CD4-positive, alpha-beta T cell treated with Interleukin-4 for 4 hours (primary cell): ENCODE measurements at places on chromosomes 7 and 10.
A peak's percentile ranks its signal among the peaks of the same experiment; 100 is the strongest.

DNA sequence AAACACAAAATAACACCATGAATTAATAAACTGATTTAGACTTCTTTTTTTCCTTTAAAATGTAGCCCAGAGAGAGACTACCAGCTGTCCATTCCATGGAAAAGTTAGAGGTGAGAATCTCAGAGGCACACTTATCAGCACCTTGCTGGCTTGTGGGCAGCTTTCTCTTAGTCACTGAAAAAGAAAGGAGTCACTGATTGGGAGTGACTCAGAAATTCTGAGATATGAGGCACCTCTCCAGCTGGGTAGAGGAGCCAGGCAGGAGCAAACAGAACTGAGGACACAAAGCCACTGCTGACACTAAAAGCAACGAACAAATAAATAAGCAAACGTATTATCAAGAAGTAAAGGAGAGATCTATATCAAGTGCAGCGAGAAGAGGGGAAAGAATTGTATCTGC, 310.6 kb downstream of the PARD3 start:
- no peak for DNase-seq

DNA sequence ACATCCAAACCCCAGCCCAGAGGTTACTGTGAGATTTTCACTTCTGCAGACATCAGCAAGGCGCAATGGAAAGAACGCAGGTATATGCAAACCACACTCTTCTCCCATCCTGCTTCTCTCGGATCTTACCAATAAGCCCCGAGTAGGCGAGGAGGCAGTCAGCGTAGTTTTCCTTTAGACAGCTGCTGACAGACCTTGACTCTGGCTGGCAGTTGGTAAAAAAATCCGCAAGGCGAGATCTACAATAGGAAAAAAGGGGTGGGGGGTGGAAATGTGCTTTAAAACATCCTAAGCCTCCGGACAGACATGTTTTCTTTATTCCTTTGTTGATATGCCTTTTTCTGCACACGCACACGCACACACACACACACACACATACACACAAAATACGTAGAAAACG, 176.5 kb downstream of the GFRA1 start:
- no peak for DNase-seq

- no peak for DNase-seq
These were observed 217.6 kb upstream of the TCF7L2 start for GRCh38 chr10:112732277-112732921.

DNA sequence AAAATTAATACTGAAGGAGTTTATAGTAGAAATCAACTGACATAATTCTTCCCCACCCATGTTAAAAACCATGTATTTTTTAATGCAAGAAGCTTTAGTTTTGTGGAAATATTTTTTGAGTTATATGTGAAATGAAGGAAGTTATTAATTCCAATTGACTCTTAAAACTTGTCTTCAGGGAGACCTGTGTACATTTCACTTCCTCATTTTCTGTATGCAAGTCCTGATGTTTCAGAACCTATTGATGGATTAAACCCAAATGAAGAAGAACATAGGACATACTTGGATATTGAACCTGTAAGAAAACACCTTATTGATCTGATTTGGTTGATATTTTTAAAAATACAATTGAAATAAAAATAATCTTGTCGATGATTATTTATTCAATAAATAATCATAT, 33.3 kb downstream of the CD36 start:
- no peak for DNase-seq

- no peak for DNase-seq
These were observed 72.6 kb downstream of the ADAM12 start for GRCh38 chr10:126315494-126316177.

DNA sequence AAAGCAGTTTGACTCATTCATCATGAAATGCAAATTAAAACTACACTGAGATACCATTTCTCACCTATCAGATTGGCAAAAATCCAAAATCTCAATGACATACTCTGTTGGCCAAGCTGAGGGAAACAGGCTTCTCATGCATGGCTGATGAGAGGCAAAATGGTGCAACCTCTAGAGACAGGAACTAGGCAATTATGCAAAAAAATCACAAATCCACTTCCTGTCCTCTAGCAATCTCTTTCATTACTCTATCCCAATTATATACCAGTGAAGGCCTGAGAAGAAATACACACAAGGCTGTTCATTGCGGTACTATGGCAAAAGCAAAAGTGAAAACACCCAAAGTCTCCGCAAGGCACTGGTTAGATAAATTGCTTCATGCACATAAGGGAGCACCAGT, 25.9 kb upstream of the PTPRN2 start:
- no peak for DNase-seq

GRCh38 chr10:121608469-121609190, 10.4 kb upstream of the FGFR2 start:
- no peak for DNase-seq

DNA sequence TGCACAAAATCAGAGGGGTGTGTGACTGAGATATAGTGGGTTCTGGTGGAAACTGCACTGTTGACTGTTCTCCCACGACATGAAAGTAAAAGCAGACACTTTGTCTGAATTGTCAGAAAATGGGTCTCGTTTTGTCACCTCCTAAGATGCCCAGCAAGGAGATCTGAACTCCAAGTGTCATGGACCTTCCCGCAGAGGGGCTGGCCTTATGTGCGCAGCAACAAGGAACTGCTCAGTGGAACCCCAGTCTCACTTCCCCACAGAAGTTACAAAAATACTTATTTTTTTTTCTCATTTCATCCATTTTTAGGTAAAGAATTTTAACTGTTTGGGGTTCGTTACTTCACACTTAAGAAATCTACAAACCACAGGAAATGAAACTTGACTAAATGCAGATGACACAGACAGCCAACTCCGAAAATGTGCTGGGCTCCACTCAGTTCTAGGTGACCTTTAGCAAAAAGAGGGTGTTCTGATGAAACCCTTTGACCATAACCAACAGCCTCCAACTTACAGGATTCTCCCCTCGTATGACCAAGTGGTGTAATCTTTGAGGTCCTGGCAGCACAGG, 115.0 kb downstream of the FAM107B start:
- DNase-seq, result peak; percentile 83

DNA sequence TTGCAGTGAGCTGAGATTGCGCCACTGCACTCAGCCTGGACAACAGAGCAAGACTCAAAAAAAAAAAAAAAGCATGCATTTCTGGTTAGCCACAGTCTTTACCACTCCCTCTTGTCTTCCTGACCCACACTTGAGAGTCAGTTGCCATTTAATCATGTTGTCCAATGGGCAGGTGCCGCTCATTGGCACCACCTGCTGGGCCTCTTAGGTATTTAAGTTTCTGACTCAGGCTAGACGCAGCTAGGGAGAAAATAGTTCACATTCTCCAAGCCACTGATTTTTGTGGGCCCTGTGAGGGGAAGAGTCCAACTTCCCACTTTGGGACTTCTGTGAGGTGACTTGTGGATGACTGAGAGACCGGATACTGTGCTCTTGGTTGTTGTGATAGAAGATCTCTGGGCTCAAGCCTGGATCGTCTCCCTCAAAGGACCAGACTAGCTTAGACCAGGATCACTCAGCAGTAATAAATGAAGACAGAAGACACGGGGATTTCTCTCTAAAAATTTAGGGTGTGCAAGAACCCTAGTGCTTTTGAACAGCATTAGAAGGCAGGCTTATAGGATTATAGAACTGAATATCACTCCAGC, 26.8 kb upstream of the SORCS3 start:
- DNase-seq, result peak; percentile 15

DNA sequence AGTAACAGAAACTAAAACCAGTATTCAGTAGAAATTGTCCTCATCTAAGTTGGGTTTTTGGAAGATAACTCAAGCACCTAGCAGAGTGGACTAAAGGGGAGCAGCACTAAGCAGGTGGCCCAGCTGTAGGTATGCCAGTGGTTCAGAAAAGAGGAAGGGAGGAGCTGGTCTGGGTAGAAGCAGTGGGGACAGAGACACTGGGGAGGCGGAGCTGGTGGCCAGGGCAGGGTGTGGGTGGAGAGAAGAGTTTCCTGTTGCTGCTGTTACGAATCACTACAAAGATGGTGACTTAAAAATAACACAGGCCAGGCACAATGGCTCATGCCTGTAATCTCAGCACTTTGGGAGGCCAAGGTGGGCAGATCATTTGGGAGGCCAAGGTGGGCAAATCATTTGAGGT, 136.2 kb downstream of the WDR11 start:
- DNase-seq, result no peak

GRCh38 chr7:71633551-71634008, 501.6 kb downstream of the GALNT17 start:
- no peak for DNase-seq

- DNase-seq, result no peak
These were observed 636.7 kb upstream of the SEMA3D start for GRCh38 chr7:85823396-85824080.

DNA sequence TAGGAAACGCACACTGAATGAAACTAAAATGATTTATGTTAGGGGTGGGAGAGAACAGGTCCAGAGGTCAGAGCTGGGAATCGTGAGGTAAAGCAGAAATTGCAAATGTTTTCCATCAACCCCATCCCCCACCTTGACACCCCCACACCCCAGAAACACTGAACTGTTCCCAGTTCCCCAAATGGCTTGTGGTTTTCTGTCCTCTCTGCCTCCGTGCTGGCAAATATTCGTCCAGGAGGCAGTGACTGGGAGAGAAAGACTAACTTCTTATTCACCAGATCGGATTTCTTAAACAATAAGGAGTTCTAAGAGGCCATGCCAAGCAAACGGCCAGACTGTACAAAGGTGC, 730 bp upstream of the RASSF4 start:
- DNase-seq, result no peak

DNA sequence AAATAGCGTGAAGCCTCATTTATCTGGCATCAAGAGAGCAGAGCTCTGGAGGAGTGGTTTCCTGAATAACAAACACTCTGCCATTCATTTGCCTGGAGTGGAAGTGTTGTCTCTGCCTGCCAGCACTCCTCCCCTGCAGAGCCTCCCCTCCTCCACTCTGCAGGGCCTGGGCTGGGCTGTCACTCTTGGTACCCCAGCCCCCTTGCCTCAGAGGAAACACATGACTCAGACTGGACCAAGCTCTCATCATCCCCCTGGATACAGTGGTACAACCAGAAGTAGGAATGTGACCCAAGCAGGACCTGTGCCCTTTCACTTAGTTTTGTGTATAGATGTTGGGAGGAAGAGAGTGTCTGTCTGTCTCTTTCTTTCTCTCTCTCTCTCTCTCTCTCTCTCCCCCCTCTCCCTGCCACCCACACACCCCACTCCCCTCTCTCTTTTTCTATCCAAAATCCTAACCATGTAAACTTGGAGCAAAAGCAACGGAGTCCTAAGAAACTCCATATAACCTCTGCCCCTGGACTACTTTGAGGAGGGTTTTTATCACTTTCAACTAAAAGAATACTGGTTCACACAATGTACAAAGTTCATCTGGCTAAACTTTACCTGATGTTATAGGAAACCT, 43.9 kb downstream of the DOCK4 start:
- no peak for DNase-seq

GRCh38 chr7:138565451-138566114, 105.5 kb downstream of the TRIM24 start:
- no peak for DNase-seq

DNA sequence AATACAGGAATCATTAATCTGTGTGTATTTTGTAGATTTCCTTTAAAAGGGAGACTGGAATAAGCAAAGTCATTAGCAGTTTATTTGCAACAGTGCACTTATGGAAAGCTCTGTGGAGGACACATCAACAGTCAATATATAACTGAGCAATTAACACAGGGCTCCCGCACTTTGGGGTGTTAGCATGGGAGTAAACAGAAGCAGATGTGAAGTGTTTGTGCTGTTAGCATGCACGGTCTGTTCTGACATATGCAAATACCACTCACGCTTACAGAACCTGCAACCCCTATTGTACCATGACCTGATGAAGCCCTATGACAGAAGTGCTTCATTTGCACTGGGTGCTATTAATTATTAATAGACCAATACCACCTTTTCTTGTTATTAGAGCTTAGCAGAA, 118.9 kb downstream of the PPP1R3A start:
- DNase-seq, result no peak

DNA sequence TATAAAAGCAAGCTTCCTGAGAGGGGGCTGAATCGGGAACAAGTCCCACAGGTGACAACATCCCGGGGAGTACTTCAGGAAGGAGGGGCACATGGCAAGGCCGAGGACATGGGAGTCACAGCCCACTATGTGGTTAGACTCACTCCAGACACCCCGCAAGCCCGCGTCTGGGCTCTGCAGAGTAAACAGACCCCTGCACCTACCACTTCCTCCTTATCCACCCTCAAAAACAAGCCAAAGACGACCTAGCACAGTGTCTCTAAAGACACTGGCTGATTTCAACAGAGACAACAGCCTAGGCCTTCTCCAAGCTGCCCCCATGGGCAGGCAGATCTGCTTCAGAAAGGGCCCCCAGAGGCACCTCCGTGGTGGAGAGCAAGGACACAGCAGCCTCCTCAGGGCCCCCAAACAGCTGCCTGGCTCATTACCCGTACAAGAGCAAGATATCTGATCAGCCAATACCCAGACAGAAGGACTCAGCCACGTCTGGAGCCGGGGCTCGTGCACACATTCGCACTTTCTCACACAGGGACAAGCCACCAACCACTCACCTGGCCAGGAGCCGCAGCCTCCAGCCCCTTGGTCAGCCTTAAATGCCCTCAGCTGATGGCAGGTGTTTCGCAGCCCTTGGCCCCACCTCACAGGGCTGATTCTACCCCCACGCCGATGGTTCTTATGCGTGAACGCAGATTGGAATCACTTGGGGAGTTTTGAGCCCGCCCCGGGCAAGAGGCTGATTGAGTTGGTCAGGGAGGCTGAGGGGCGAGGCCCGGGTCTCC, 10.7 kb upstream of the KPNA7 start:
- no peak for DNase-seq

DNA sequence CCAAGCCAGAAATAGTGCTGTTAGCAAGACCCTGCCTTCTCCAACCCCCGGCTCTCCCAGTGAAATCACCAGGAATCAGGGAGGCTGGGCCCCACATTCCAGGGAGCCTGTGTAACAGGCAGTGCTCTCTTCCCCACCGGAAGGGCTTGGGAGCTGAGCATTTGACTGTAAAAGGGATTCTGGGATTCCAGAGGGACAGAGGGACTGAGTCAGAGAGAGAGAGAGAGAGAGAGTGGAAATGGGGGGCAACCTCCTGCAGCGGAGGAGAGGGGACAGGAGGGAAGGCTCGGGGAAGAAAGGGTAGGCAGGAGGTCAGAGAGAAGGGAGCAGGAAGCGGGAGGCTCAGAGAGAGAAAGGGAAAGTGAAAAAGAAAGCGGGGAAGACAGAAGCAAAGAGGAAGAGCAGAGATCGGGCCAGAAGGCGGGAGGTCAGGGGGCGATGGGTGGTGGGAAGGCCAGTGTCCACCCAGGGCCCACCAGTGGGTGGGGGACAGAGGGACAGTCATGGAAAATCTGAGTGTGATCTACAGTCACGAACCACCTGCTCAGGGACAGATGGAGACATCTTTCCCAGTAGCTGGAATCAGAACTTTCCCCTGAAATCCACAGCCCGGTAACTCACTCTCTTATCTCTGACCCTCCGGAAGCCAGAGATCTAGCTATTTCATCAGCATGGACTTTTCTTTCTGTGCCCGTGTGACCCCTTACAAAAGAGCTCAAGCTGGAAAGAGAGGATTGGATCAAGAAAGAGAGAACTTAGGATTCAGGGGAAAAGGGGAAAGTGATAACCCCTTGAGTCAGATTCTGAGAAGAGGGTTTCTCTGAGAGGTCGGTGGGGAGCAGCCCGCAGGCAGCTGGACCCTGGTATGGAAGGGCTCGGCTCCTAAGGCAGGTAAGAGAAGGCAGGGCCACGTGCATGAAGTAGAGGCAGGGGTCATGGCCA, 4.6 kb upstream of the SERPINE1 start:
- DNase-seq, result no peak

GRCh38 chr10:43765516-43765915, 116.8 kb upstream of the ZNF32 start:
- no peak for DNase-seq
